ENCODE measurements at places on chromosomes 13 and 19. TPM values are rescaled to one million over a fixed set of nuclear protein-coding genes. Genes with fewer than 3 reads are reported as not detected.

The ZNF600 gene
- 35.4 TPM for total RNA-seq

The DIRAS1 gene
- 0.70 TPM for total RNA-seq

The ZNF442 gene
- 1.7 TPM for total RNA-seq

The NLRP7 gene
- total RNA-seq, result not detected

The CSNK1A1L gene
- total RNA-seq, result not detected

The LRRC4B gene
- total RNA-seq, result not detected

The NLRP5 gene
- total RNA-seq, result not detected

The SIGLEC6 gene
- total RNA-seq, result 0.79 TPM

The ZNF490 gene
- total RNA-seq, result 11.8 TPM

The ACP4 gene
- not detected for total RNA-seq

All from T-cell (primary cell).